ENCODE measurements at places on chromosomes 3 and 15.

DNA sequence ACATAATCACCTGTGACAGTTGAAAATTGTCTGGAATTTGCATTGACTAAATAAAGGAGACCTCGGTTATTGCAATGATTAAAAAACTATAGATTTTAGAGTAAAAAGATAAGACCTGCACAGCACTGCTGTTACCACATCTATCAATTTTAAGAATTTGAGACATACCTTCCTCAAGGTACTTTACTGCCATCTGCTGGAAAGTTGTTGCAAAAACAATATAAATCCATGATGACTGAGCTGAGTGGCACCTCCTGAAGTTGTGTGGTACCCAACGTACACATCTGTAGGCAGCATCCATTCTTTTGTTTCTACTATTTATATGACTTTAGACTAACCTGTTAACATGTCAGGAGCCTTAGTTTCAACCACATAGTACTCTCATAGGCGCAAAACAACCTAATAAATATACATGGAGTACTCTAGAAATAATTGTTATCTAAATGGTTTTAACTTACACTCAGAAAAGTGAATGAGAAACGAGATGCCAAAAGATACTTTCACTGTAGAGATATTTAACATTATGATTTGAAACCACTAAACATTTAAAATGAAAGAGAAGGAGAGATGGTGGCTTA, 106.7 kb downstream of the GHSR start:
- DNase-seq = no peak

DNA sequence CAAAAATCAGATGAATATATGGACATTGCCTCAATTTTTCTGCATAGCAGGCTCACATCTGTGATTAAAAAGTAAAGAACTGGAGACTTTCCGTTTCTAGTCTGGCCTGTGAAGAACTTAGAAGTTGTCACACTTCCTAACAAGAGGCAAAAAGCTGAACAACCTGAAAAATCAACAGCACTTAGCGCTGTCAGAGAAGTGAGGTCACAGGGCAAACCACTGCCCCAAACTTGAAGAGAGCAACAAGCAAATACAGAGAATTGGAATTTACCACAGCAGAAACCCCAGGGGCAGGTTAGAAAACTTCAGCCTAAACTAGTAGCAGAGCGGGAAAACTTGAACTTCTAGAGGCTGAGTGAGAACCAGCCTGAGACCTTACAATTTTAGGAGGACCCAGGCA, 38.9 kb downstream of the CCDC54 start:
- DNase-seq = no peak

- peak; percentile 48 for DNase-seq
These were observed 274.4 kb downstream of the PLCL2 start for GRCh38 chr3:17158941-17159682.

DNA sequence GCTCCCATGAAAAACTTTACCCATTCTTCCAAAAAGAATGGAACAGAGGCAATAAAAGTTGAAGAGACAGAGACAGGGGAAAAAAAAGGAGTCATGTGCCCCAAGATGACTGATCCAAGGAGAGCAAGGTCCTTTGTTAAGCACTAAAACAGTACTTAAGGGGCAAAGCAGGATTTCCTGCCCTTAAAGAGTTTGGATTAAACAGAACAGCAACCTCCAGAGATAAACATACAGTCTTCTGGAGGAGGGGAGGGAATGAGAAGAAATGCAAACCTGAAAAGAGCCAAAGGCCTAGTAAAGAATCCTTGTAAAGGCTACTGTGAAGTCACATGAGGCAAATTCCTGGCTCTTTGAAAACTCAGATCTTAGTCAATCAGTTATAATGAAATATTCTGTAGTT, 38.2 kb downstream of the SHQ1 start:
- no peak for DNase-seq

DNA sequence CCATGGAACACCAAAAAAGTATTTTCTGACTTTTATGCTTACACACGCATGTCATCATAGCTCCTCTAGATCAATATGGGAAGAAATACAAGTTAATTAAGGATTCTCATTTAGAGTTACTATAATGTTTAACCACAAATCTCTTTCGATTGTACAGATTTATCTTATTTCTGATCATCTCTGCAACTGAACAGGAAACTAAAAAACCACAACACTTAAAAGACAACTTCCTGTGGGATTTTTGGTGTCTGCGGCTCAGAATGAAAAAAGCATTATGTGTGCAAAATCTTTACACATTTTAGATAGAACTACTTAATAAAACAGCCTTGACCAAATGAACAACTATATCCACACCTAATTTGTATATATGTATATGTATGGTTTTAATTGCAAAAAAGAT, 3.0 kb upstream of the TJP1 start:
- DNase-seq = no peak

DNA sequence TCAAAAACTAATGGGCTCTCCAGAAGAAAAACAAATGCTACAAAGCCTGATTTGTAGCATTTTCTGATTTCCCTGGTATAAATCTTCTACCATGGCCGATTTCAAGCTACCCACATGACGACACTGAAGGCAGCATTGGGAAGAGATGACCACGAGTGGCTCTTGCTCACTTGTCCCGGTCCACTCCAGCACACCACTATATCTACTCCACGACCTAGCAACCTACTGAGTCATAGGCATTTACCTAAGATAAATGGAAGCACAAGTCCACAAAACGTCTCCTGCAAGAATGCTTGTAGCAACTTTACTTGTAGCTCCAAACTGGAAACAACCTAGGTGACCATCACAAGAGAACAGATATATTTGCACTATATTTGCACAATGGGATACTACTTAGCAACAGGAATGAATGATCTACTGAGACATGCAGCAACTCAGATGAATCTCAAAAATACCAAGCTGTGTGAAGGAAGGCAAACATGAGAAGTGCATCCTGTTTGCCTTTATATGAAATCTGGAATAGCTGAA, 60.8 kb upstream of the HES1 start:
- DNase-seq = no peak

- DNase-seq = no peak
These were observed 16.5 kb downstream of the KCTD6 start for GRCh38 chr3:58508437-58508836.

- DNase-seq = no peak
These were observed 466.1 kb upstream of the CFAP20DC start for GRCh38 chr3:59515966-59516365.

DNA sequence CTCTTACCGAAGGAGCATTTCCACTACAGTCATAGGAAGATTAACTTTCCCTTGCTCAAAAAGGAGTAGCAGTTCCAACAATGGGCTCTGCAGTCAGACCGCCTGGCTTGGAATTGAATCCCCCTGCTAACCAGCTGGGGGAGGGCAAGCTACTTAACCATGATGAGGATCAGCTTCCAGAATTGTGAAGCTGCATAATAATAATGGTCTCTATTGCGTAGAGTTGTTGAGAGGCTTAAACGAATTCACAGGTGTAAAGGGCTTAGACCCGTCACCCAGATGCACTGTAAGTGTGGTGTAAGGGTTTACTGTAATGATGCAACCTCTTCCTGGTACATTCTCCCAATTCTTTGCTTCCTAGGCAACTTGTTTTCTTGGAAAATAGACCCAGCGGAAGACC, 185.2 kb upstream of the RGMA start:
- no peak for DNase-seq

Data from left cardiac atrium (tissue), 4 donors.